Activated CD4-positive, alpha-beta T cell treated with anti-CD3 and anti-CD28 coated beads, Interleukin-2, amount 10 ng/mL, durations not matched to agents 24 days and 14 days (primary cell): ENCODE measurements at places on chromosomes 11 and 22. TPM values are rescaled to one million over a fixed set of nuclear protein-coding genes. Genes with fewer than 3 reads are reported as not detected.

DNA sequence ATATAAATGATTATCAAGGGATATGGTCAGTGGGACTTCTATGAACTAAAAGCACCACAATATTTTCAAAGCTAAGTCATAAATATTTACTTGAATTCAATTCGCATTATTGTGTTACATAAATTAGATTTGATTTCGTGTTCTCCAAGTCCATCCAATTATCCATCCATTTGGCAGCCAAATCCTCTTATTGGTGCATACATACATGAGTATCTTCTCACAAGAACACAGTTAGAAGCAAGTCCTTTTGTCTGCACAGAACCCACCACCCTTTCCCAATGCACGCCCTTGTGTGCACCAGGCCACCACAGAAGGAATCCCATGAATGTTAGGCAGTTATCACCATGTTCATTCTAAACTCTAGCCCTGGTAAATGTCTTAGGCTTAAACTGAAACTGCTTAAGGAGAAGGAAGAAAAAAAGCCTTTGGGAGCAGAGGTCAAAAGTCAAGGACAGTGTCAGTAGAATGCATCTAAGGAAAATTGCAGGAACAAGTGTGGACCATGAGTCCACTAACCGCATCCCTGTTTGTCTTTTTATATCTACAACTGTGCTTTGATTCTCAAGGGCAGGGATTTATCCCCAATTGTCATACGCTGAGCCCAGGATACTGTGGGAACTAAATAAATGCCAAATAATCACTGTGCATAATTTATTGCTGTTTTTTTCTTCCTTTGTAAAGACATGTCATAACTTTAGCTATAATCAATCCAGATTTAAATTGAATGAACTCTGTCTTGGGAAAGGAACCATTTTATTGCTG lies 108.2 kb upstream of the DDI1 start:
- H3K27me3 ChIP-seq = no peaks in the 10 kb centered on the region
- H3K4me3 ChIP-seq = no peak overlapping the region
- no peak overlapping the region for H3K27ac ChIP-seq
- no peak for DNase-seq
- no peaks in the 10 kb centered on the region for H3K36me3 ChIP-seq
- H3K4me1 ChIP-seq = no peaks in the 10 kb centered on the region

GRCh38 chr11:15805726-15806125 lies 550.6 kb downstream of the SOX6 start:
- DNase-seq = no peak
- H3K27me3 ChIP-seq = no peaks in the 10 kb centered on the region
- no peak overlapping the region for H3K4me3 ChIP-seq
- H3K36me3 ChIP-seq = no peaks in the 10 kb centered on the region

GRCh38 chr11:62888406-62888805 lies 7.7 kb downstream of the SLC3A2 start:
- H3K4me3 ChIP-seq = no peak overlapping the region
- H3K4me1 ChIP-seq = peaks cover 35% of the 10 kb centered on the region
- no peak for DNase-seq
- H3K36me3 ChIP-seq = peaks cover 66% of the 10 kb centered on the region
- no peak overlapping the region for H3K27ac ChIP-seq

GRCh38 chr11:129443276-129443675 lies 67.6 kb downstream of the BARX2 start:
- peaks cover 6% of the 10 kb centered on the region for H3K36me3 ChIP-seq
- no peak overlapping the region for H3K27ac ChIP-seq
- no peak overlapping the region for H3K4me3 ChIP-seq
- no peaks in the 10 kb centered on the region for H3K27me3 ChIP-seq
- peaks cover 19% of the 10 kb centered on the region for H3K4me1 ChIP-seq
- no peak for DNase-seq

ADAMTS15 gene
- 0.02 TPM in 1 of 2 replicates, not detected in the other for total RNA-seq

DNA sequence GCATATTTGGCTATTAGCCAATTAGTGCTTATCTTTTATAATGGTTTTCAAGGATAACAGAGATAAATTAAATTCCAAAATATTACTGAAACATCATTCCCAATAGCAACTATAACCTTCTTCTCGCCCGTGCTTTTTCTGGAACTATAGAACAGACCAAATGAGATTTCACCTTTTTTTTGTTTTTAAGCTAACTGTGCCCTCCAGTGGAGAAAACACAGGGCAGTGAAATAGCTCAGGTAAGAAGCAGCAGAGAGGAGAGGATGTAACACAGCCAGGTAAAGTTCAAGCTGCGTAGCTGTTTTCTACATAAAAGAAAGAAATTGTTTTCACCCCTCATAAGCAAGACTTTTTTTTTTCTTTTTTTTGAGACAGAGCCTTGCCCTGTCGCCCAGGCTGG lies 28.2 kb downstream of the HSD17B12 start:
- DNase-seq = no peak
- no peak overlapping the region for H3K4me3 ChIP-seq
- H3K27ac ChIP-seq = no peak overlapping the region

DNA sequence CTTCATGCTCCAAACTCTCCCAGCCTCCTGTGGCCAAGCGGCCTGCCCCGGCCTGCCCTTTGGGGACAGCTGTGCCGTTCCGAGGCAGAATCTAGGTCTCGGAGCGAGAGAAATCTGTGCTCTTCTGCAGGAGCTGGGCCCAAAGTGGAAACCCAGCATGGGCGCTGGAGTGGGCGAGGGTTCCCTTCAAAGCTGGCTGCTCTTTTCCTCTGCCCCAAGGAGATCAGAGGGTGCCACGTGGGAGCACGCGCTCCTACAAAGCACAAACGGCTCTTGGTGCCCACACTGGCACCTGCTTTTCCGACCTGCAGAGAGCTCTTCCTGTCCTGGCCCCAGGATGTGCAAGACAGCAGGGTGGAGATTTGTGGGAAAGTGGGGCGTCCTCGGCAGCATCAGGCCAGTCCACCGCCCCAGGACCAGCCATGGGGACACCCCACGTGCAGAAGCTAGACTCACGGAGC lies 6.9 kb downstream of the OSBPL5 start:
- H3K27me3 ChIP-seq = peaks cover 21% of the 10 kb centered on the region
- no peak overlapping the region for H3K4me3 ChIP-seq
- no peaks in the 10 kb centered on the region for H3K36me3 ChIP-seq
- no peaks in the 10 kb centered on the region for H3K4me1 ChIP-seq
- DNase-seq = no peak

OR10D3 gene
- total RNA-seq = not detected in 2 replicates

CYB5R3 gene
- 76.2 and 77.0 TPM in 2 replicates for total RNA-seq

ADM2 gene
- 3.0 and 3.2 TPM in 2 replicates for total RNA-seq

- peak; percentile 97 for DNase-seq
- H3K4me1 ChIP-seq = peaks cover 7% of the 10 kb centered on the region
- H3K4me3 ChIP-seq = peak within 1 kb of the TSS; percentile 91
- peak within 1 kb of the TSS; percentile 87 for H3K27ac ChIP-seq
- no peaks in the 10 kb centered on the region for H3K27me3 ChIP-seq
- H3K36me3 ChIP-seq = peaks cover 16% of the 10 kb centered on the region
Measured at GRCh38 chr11:798093-798713, at the start of gene SLC25A22. SLC25A22 (minus strand) TSS chr11:798281; CDS start chr11:795006, 3,275 bp downstream.

DNA sequence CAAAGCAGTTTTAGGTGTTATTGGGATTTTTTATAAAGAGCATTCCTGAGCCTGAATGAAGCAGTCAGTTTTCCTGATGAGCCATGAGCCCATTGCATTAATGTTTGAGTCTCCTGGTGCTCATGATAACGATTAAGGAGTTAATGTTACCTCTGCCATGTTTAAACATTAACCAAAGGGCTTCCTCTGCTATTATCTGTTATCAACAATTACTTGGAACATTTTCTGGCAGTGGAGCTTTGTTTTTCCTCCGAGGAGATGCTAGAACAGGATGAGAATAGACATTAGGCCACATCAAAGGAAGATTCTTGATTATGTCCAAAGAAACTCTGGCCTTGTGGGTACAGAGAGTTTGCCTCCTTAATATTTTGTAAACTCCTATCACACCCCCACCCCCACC lies 49.9 kb downstream of the ZNRF3 start:
- no peaks in the 10 kb centered on the region for H3K4me1 ChIP-seq
- H3K4me3 ChIP-seq = no peak overlapping the region

FAM180B gene
- 0.19 and 0.28 TPM in 2 replicates for total RNA-seq

- peaks cover 8% of the 10 kb centered on the region for H3K36me3 ChIP-seq
- peak; percentile 96 for DNase-seq
- no peaks in the 10 kb centered on the region for H3K27me3 ChIP-seq
- H3K4me1 ChIP-seq = peaks cover 42% of the 10 kb centered on the region
- H3K27ac ChIP-seq = peak within 1 kb of the TSS; percentile 99
Measured at GRCh38 chr11:1852877-1853276, at the start of gene LSP1. LSP1 (plus strand) TSS chr11:1853084; CDS start chr11:1853145, 61 bp downstream.

SIPA1 gene
- 118 and 125 TPM in 2 replicates for total RNA-seq

- H3K4me1 ChIP-seq = no peaks in the 10 kb centered on the region
- no peak for DNase-seq
- no peaks in the 10 kb centered on the region for H3K36me3 ChIP-seq
- H3K27me3 ChIP-seq = no peaks in the 10 kb centered on the region
- no peak overlapping the region for H3K4me3 ChIP-seq
Measured at GRCh38 chr11:26106726-26107125, 225.2 kb upstream of the ANO3 start.

KLHL35 gene
- 1.7 and 2.0 TPM in 2 replicates for total RNA-seq

GRCh38 chr11:67584881-67585873 lies 1.6 kb downstream of the GSTP1 start:
- peak; percentile 63 for DNase-seq
- peaks cover 10% of the 10 kb centered on the region for H3K27me3 ChIP-seq
- peaks cover 29% of the 10 kb centered on the region for H3K4me1 ChIP-seq
- peak overlapping the region; percentile 82 for H3K4me3 ChIP-seq
- H3K36me3 ChIP-seq = peaks cover 29% of the 10 kb centered on the region

LDHAL6A gene
- not detected in 2 replicates for total RNA-seq

RIMBP3C gene
- total RNA-seq = 0.19 and 0.26 TPM in 2 replicates

DNA sequence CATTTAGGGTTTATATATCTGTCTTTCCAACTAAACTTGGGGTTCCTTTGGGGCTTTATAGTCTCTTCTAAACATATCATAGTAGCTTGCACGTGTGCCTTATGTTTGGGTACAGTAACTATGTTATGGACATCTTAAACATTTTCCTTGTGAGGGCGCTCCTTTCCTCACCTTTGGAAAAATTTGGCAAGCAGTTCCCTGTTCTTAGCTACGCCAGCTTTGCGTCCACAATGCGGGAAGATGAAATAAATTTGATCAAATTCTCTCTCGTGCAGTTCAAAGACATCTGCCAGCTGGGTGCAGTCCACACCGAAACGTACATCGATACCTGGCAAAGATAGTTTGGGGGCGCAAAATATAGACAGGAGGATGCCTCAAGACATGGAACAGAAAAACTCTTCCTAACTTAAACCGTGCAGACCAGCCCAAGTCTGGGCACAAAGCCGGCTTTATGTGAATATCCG lies 548 bp downstream of the FDXACB1 start:
- H3K27ac ChIP-seq = peak overlapping the region; percentile 99
- peaks cover 12% of the 10 kb centered on the region for H3K36me3 ChIP-seq

GRCh38 chr11:15106201-15106965 lies 8.3 kb upstream of the INSC start:
- H3K4me3 ChIP-seq = no peak overlapping the region
- no peaks in the 10 kb centered on the region for H3K36me3 ChIP-seq
- H3K27me3 ChIP-seq = peaks cover 10% of the 10 kb centered on the region
- H3K4me1 ChIP-seq = peaks cover 14% of the 10 kb centered on the region
- peak; percentile 52 for DNase-seq

GRCh38 chr11:96817482-96818399 lies 427.9 kb downstream of the JRKL start:
- no peak overlapping the region for H3K4me3 ChIP-seq
- no peaks in the 10 kb centered on the region for H3K4me1 ChIP-seq
- no peaks in the 10 kb centered on the region for H3K36me3 ChIP-seq
- H3K27ac ChIP-seq = no peak overlapping the region
- no peaks in the 10 kb centered on the region for H3K27me3 ChIP-seq
- no peak for DNase-seq

IGLL5 gene
- not detected in 2 replicates for total RNA-seq

- no peak overlapping the region for H3K27ac ChIP-seq
- no peaks in the 10 kb centered on the region for H3K36me3 ChIP-seq
- H3K27me3 ChIP-seq = peaks cover 22% of the 10 kb centered on the region
- no peak overlapping the region for H3K4me3 ChIP-seq
- H3K4me1 ChIP-seq = no peaks in the 10 kb centered on the region
Measured at GRCh38 chr11:93219440-93219839, 21.6 kb upstream of the SLC36A4 start.

GRCh38 chr11:80958361-80958760 lies 1517.5 kb upstream of the TENM4 start:
- H3K27ac ChIP-seq = no peak overlapping the region
- no peak for DNase-seq
- no peak overlapping the region for H3K4me3 ChIP-seq
- no peaks in the 10 kb centered on the region for H3K27me3 ChIP-seq

DNA sequence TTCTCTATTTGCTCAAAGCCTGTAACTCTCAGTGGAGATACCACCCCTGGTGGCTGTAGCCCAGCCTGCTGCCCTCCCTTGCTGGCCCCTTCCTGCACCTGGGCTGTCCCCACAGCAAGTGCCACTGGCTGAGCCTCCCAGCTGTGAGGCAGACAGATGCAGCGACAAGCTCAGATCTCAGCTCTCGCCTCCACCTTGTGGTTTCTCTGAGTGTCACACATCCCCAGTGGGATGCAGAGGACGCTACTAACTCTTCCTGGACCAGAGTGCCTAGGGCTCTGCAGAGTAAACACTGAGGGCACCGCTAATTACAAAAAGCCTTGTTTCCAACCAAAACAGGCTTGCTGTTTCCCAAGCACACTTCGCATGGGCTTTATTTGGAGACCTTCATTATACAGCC lies 8.9 kb downstream of the YPEL1 start:
- peaks cover 6% of the 10 kb centered on the region for H3K4me1 ChIP-seq
- no peaks in the 10 kb centered on the region for H3K36me3 ChIP-seq
- H3K27me3 ChIP-seq = no peaks in the 10 kb centered on the region
- DNase-seq = peak; percentile 84
- no peak overlapping the region for H3K4me3 ChIP-seq
